ENCODE measurements at places on chromosomes 5 and 9. TPM values are rescaled to one million over a fixed set of nuclear protein-coding genes. Genes with fewer than 3 reads are reported as not detected.

DNA sequence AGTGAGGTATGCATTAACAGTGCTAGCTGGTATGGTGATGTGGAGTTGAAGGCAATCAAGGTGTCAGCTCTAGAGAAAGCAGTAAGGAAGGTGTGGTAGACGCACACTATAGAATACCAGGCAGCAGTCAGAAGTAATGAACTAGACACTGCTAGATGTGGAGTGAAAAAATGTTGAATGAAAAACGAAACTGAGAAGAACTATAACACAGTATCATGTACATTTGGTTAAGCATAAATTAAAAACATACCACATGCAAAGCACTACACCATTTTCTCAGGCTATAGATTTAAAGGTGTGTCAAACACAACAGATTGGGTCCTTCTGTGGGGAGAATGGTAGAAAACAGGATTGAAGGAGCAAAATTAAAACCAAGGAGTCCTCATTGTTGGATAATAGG is 15.4 kb downstream of the ZNF622 start:
- DNase-seq, result no peak

SLC36A3 gene
- total RNA-seq, result not detected

GRCh38 chr5:96001262-96001661 is 39.6 kb upstream of the ELL2 start:
- DNase-seq, result no peak

PCDHA8 gene
- 1.1 TPM for total RNA-seq

- no peak for DNase-seq
Observed at GRCh38 chr5:109485030-109485429, 75.3 kb upstream of the PJA2 start.

DNA sequence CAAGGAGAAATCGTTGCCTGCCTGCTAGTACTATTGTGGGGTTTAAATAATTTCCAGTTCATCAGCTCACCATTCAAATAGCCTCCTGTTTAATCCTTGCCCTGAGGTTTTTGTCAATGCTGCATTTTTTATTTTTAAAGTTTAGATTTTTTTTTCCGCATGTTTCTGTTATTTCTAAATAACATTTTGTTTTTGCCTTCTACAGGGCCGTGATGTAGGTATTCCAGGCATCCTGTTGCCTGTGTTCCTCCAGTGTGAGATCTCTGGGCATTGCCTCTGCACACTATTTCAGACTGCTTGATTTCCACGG is 124.3 kb downstream of the HSD17B3 start:
- no peak for DNase-seq

WDR38 gene
- total RNA-seq, result not detected

TMEM252 gene
- total RNA-seq, result not detected

DNA sequence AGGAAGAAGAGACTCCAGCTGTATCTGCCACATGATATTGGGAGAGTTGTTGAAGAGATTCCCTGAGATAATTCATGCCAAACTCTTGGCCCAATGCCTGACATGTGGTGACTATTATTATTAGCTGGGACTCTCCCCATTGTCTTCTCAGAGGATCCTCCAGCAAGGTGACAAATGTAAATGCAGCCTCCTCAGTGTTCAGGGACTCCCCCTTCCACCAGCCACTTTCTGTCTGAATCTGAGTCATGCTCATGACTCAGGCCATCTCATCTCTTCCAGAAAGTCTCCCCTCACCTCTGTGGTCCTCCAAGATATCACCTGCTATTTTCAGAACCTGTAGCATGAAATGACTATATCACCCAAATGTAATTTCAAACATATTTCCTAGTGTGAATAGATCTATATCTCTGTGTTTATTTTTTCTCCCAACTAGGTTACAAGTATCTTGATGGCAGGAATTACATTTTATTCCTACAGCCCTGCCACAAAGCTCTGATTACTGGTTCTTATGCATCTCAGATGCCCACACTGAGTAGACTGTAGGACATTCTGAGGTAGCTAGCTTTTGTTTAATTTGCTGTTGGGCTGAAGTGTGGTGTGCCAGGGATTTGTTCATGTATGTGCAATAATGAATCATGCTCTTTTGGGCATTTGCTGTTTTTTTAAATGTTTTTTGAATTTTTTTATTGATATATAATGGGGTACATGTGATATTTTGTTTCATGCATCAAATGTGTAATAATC is 126.6 kb upstream of the IL12B start:
- DNase-seq, result no peak

DNA sequence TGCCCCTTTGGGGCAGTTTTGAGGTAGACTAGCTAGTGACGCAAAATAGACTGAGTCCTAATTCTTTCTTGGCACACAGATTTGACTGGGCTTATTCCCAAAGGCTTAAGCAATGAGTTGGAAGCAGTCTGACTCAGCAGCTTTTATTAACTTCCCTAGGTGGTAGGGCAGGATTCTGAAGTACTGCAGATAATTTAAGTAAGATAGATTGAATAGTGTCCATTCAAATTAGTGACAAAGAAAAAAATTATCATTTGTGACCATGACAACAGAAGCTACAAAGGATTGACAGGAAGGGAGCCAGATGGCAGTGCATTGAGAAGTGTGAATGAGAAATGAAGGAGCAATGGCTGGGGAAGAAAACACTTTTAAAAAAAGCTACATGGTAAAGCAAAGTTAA is 649.4 kb downstream of the CDH9 start:
- DNase-seq, result no peak

C9orf153 gene
- not detected for total RNA-seq

GRCh38 chr9:111605041-111605559 is 5.7 kb upstream of the PTGR1 start:
- no peak for DNase-seq

PCDHA12 gene
- total RNA-seq, result 23.6 TPM

MELK gene
- 10.4 TPM for total RNA-seq

BNC2 gene
- 17.8 TPM for total RNA-seq

FAM163B gene
- not detected for total RNA-seq

GARIN3 gene
- not detected for total RNA-seq

GRCh38 chr5:77645158-77645994 is 6.9 kb upstream of the OTP start:
- no peak for DNase-seq

- no peak for DNase-seq
Observed at GRCh38 chr5:52864371-52864770, 76.7 kb downstream of the ITGA1 start.

GRCh38 chr9:122333169-122333808 is 37.5 kb upstream of the PTGS1 start:
- no peak for DNase-seq

DNA sequence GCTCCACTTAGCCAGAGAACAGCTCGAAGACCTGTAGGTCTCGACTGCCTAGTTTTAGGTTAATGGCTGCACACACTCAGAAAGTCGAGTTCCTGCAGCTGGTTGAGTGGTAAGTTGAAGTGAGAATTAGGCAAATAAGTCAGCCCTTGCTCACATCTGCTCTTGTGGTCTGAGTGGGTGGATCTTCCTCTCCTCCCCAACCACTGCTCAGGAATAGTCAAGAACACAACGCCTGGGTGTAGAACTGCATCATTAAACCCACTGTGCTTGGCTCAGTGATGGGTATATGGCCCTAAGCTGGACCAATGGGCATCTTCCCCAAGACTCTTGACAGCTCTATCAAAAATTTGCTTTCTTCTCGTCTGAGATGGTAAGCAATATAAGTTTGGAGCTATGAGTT is 20.9 kb upstream of the ADAM19 start:
- DNase-seq, result no peak

GRCh38 chr9:70480405-70480980 is 66.0 kb upstream of the KLF9 start:
- DNase-seq, result peak; percentile 92

DNA sequence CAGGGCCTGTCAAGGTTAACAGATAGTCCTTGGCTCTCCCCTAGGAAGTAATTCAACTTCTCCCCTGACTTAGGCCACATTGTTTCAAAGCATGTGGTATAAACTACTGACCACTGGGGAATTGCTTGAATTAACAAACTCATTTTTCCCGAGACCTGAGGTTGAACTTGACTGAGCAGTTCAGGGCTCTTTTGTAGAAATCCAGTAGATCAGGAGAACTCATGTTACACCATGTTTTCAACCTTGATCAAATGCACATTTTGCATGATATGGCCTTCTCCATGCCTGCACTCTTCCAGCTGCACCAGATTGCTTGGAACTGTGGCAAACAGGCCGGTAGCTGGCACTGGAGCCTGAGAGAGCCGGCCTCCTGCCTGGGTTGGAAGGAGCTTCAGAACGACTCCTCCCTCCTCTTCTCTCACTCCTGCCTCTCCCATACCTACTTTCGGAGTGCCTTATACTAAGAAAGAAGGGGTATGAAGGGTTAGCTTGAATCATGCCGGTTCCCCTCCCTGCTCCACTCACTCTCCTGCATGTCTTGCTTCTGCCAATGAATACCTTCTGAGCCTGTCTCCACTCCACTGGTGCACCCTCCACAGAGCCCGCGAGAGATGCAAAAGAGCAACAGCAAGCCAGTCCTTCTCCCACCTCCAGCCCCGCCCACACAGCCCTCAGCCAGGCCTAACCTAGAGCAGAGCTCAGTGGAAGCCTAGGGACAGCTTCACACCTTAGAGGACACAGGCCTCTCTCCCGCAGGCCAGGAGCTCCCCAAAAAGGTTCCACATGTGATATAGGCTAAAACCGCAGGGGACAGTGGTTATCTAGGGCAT is 159.4 kb downstream of the MACROH2A1 start:
- peak; percentile 72 for DNase-seq

DNA sequence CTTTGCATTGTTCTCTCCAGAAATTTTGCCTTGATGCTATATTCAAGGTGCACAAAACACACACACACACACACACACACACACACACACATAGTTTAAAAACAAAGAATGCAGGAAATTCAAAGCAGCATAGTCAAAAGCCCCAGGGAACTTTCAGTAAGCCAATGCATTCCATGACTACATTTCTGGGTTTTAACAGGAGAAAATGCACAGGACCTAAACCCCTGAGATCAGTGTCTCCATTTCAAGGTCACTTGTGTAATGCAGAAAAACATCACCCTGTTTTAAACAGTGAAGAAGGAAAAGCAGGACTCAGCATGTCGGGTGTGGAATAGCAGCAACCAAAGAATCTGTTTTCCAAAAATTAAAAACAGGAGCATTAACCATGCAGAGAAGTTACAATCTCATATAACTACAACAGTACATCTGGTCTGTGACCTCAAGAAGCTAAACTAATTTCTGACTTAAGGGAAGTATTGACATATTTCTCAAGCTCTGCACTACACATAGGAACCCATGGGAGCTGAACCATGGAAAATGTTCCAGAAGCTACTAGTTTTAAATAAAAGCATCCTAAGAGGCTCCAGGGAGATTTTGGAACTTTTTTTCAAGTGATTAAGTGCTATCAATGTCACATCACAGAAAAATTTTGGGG is 296.7 kb downstream of the HINT1 start:
- DNase-seq, result no peak

DNM1 gene
- 87.0 TPM for total RNA-seq

SLC6A18 gene
- total RNA-seq, result not detected

FBP2 gene
- total RNA-seq, result not detected

SGTB gene
- 19.5 TPM for total RNA-seq

DNA sequence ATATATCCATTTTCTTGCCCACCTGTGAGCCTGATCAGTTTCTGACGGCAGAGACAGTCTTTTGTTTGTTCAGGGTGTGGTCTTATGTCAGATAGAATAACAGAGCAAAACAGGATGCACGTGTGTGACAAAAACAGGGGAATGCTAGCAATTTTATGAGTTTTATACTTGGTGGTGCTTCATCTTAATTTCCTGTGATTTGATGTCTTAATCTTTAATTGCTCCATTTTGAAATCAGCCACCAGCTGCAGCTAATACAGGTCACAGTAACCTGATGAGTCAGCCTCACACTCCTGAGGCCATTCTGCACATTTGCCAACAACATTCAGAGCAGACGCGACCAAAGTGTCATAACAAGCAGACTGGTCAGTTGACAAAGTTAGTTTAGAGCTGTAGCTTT is 42.3 kb upstream of the JMY start:
- DNase-seq, result no peak

DNA sequence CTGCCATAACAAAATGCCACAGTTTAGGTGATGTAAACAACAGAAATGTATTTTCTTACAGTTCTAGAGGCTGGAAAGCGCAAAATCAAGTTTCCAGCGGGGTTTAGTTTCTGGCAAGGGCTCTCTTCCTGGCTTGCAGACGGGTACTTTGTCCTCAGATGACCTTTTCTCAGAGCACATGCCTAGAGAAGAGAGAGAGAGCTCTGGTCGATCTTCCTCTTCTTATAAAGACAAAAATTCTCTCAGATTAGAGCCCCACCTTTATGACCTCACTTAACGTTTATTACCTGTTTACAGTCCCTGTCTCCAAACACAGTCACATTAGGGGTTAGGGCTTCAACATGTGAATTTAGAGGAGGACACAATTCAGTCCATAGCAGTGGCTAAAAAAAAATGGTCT is 119.7 kb downstream of the CETN3 start:
- DNase-seq, result no peak

DNA sequence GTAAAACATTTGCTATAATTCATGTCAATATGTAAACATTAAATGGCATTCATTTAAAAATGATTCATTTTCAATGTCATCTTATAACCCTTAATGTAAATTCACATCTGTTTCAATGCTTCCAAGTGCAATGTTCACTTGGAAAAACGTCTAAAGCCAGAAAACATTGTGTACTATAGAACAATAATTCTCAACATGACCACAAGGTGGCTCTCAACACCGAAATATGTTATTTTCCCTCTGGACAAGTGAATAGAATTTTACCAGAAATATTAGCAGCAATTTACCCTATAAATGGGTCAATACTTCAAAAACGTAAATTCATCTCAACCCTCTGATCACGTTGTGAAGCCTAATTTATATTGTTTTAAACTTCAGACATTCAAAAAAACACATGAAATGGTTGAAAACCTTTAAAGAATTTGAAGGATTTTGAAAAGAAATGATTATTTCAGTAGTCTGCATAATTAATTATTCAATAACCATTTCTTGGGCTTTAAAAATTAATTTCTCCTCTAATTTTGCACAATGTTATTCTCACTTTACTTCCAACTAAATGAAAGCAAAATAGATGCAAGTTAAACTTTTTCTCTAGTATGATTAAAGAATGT is 11.0 kb downstream of the CDH10 start:
- no peak for DNase-seq

PROB1 gene
- 2.3 TPM for total RNA-seq

- no peak for DNase-seq
Observed at GRCh38 chr9:76592974-76593347, 134.0 kb downstream of the GCNT1 start.

DNA sequence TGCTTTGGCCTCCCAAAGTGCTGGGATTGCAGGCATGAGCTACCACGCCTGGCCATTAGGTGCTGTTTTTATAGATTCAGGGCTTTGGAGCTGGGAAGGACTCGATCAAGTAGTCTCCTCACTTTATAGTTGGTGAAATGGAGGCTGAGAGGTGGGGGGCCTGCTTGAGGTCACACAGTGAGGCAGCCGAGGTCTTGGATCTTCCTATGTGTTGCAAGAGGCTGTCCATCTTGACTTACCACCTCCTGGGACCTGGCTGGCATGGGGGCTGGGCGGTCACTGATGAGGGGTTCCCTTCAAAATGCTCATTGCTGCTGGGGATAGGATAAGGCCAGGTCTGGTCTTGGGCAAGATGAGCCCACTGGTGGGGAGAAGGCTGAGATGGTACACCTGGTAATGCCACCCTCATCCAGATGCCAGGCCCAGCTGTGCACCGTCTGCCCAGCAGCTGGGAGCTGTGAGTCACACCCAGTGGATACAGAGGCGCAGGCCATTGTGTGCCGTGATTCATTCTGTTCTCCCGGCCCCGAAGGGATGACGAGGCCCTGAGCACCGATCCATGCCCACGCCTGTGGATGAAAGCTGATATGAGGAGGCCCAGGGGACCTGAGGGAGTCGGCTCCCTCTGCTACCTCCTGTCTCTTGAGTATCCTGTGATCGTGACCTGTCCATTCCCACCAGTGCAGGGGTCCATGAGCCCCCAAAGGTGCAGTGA is 10.5 kb upstream of the NDST1 start:
- no peak for DNase-seq

Data from chondrocyte (in vitro differentiated cells).